ENCODE measurements at places on chromosomes 5 and 9.

GRCh38 chr5:79517601-79518000 lies 3.7 kb upstream of the HOMER1 start:
- no peak for DNase-seq

DNA sequence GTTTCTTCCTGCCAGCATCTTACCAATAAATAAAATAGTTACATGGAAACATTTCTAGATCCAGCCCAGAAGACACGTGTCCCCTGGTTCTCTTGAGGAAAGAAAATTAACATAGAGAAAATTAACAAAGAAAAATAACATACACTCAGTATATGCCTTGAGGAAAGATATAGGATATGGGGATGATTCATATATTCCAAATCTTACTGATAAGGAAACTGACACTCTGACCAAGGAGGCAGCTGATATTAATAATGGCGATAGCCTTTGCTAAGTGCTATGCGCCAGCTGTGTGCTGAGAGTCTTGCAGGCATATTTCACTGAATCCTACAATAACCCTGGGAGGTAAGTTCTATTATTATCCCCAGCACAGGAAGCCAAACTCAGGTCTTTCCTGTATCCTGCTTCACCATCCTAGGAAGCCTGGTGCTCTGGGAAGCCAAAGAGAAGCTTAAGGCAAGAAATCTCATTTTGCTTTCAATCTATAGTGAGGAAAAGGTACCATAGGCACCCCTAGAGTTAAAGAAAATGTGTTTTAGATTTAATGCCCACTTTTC lies 302.7 kb upstream of the NREP start:
- DNase-seq: no peak

DNA sequence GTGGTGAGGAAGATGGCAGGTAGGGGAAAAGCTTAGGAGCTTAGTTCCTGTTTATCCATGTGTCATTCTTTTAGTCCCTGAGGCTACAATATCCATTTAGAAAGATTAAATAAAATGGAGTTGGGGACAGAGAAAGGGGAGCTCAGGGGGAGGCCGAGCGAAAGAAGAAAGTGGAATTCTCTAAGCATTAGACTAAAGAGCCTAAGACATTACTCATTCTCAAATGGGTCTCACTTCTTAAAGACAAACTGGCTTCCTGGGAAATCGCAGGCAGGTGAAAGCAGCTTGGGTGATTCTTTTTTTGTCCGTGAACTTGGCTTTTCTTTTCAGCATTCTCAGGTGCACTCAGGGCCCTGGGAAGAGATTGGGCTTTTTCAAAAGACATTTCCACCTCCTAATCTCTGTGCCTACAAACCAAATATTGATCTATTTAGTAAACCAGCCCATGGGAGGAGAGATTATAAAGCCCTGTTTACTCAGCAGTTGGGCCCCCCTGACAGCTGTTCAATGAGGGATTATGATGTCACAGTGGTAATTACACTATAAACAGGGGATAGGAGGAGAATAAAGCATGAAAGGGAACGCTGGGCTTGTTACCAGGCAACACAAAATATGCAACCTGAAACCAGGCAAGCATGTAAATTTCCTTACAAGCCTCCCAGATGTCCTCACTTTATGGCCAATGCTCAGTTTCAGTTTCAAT lies 584.0 kb downstream of the ACTL7B start:
- no peak for DNase-seq

- DNase-seq: no peak
These were observed 66.1 kb upstream of the STK32A start for GRCh38 chr5:147168578-147169327.

DNA sequence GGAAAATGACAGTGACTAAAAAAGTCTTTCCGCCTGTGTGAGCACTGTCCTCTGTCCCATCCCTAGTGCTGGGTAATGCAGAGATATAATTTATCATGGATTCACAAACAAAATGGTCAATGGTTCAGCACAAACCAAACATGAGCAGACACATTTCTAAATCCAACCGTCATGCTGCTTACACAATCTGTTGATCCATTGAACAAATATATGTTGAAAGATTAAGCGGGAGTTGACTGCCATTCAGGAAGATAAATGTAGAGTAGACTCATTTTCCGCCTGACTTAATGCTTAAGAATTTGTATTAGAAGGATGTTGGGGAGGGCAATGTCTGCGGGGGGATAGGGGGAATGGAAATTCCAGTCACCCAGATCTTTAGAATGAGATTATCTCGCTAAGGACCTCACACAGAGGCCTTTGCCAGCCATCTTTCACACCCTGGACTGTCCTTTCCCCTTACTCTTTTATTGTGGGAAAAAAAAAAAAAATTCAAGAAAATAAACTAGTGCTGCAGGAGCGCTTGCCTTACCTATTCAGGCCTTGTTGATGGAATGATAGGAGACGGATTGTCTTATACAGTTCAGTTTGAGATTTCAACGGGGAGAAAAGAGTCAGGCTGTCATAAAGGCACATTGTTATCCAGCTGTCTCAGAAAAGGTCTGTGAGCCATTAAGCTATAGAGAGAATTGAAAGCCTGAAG lies 153.7 kb downstream of the TLE1 start:
- DNase-seq: no peak

GRCh38 chr5:82050955-82051354 lies 79.1 kb downstream of the ATG10 start:
- DNase-seq: no peak

- no peak for DNase-seq
These were observed 6.3 kb downstream of the IFNA21 start for GRCh38 chr9:21160178-21160577.

- no peak for DNase-seq
These were observed 312.6 kb downstream of the DRD1 start for GRCh38 chr5:175131432-175131831.

GRCh38 chr5:57244331-57244730 lies 70.5 kb downstream of the GPBP1 start:
- no peak for DNase-seq

DNA sequence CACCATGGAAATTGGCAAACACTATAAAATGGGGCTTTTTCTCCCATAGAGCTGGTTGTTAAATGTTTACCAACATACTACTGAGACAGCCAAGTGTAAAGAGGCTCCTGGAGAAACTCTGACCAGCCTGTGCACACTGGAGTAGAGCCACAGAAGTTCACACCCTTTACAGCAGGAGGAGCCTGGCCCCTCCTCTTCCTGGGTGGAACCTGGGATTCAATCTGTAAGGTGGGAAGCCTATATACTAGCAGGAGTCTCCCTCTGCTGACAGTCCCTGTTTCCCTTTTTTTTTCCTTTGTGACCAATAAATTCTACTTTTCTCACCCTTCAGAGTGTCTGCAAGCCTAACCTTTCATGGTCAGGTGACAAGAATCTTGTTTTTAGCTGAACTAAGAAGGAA lies 10.4 kb upstream of the SLC30A5 start:
- DNase-seq: no peak

GRCh38 chr9:93020771-93021670 lies 37.5 kb upstream of the SUSD3 start:
- no peak for DNase-seq

DNA sequence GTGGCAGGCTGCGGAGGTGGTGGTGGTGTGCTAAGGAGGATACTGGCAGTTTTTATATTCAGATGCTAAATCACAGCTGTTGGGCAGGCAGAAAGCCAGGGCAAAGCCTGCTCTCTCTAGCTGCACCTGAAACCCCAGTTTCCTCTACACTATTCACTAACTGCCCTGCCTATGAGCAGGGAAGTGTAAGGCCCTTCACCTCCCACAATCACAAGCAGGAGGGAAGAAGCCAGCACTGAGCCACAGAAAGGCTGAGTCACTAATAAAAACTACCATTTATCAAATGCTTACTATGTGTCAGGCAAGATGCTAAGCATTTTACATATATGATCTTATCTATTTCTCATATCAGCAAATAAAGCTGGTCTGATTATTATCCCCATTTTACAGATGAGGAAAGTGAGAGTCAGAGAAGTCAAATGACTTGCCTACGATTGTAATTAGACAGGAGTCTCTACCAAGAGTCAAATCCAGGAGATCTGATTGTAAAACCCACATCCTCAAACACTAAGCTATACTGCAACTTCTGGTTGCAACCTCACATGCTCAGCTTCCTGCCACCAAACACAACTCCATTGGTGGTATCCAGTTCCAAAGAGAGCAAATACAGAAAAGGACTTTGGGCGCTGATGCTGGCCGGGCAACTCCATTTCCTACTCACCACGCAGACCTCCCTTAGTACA lies 17.7 kb upstream of the IL6ST start:
- DNase-seq: peak; percentile 0

DNA sequence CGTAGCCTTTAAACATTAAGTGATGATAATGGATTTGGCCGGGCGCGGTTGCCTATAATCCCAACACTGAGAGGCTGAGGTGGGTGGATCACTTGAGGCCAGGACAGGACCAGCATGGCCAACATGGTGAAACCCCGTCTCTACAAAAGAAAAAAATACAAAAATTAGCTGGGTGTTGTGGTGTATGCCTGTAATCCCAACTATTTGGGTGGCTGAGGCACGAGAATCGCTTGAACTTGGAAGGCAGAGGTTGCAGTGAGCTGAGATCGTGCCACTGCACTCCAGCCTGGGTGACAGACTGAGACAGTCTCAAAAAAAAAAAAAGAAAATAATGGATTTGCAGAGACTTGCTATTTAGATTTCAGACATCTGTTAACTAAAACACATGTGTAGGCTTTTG lies 9.2 kb upstream of the MATR3 start:
- no peak for DNase-seq

DNA sequence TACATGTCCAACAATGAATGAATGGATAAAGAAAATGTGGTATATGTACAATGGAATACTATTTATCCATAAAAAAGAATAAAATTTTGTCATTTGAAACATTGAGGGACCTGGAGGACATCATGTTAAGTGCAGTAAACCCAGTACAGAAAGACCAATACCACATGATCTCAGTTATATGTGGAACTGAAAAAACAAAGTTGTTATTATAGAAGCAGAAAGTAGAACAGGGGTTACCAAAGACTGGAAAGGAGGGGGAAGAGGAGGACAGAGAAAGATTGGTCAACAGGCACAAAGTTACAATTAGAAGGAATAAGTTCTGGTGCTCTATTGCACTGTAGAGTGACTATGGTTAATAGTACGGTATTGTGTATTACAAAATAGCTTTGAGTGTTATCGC lies 233.8 kb downstream of the SEMA6A start:
- DNase-seq: no peak

- no peak for DNase-seq
These were observed 107.8 kb downstream of the KCNIP1 start for GRCh38 chr5:170611449-170612090.

- no peak for DNase-seq
These were observed 441.9 kb downstream of the PLK2 start for GRCh38 chr5:58018016-58018415.

DNA sequence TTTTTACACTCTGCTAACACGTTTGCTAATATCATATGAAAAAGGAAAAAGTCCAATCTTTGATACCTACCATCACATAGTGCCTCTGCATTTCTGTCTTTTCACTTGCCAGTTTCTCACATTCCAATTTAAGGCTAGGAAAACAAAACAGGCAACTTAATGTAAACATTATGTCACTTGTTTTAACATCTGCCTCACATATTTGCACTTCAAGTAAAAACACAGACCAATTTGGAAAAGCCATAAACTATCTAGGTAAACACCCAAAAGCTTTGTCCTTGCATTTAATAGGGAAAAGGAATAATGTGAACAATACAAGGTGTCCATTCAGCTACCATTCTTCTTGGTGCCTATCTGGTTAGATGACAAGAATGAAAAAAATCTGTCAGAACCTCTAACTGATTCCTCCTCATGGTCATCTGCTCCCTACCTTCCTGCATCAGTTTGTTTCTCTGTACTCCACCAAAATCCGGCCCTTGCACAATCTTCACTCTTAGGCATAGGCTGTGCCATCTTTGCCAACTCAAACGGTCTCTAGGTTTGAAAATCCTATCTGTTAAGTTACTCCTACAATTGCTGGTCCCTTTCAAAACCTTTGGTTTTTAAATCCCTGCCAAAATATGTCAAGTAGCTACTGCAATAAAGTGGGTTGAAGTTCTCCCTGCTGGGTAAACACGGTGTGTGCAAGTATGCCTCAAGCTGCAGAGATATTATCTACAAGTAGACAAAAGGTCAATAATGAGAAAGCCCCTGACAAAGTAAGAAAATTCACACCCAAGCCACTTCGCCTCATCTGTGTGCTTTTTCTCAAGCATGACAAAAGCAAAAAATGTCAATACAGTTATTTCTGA lies 3.4 kb downstream of the TLE1 start:
- DNase-seq: no peak

DNA sequence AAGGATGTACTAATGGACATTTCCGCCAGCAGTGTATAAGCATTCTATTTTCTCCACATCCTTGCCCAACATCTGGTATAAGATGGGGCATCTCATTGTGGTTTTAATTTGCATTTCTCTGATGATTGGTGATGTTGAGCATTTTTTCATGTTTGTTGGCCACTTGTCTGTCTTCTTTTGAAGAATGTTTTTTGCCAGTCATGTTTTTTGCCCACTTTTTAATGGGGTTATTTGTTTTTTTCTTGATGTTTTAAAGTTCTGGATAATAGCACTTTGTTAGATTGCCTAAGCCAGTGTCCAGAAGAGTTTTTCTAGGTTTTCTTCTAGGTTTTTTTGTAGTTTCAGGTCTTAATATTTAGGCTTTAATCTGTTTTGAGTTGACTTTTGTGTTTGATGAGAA lies 31.7 kb downstream of the RAD23B start:
- no peak for DNase-seq

DNA sequence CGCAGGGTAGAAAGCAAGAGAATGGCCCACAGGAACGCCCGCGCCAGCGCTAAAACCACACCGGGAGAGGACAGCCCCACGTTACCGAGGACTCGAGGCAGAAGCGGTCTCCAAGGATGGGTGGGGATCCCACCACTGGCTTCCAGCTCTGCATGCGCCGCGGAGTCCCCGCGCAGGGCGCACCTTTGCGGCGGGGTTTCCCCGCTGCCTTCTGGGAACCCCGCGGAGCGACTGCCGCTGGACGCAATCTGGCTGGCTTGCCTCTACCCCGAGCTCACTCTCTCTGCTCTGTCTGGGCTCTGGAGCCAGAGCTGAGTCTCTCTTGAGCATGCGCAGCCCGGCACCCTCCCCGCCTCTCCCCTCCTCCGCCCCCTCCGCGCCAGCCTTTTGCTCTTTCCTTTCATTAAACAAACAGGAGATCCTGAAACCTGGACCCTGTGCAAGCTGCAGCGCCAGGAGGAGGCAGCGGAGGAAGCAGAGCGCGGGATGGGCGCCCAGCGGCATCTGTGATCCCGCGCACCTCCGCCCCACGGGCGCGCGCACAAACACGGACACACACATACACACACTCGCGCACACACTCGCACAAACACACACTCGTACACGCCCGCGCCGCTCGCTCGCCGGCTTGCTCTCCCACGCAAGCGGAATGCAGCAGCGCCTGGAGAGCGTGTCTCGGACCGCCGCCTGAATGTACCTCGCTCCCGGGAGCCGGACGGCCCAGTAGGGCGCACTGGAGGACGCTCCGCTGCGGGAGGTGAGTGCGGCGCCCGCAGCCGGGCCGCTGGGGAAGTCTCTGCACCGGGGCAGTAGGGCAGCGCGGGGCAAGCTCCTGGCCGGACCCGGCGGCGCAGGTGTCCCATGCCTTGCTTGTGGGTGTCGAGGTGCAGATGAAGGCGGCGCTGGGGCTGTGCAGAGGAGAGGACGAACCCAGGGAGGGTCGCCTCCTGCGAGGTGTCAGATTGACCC lies at the start of gene PLPPR1:
Gene PLPPR1, plus strand, starts transcription at position 382 of the 969 bp plus-strand sequence.
- no peak for DNase-seq
